NCI-H1092 treated with DMSO at 0.1 percent for 48 hours (cell line): ENCODE measurements at places on chromosomes 11 and 22.

- DNase-seq = no peak
Observed at GRCh38 chr11:92284558-92284957, 59.9 kb downstream of the FAT3 start.

DNA sequence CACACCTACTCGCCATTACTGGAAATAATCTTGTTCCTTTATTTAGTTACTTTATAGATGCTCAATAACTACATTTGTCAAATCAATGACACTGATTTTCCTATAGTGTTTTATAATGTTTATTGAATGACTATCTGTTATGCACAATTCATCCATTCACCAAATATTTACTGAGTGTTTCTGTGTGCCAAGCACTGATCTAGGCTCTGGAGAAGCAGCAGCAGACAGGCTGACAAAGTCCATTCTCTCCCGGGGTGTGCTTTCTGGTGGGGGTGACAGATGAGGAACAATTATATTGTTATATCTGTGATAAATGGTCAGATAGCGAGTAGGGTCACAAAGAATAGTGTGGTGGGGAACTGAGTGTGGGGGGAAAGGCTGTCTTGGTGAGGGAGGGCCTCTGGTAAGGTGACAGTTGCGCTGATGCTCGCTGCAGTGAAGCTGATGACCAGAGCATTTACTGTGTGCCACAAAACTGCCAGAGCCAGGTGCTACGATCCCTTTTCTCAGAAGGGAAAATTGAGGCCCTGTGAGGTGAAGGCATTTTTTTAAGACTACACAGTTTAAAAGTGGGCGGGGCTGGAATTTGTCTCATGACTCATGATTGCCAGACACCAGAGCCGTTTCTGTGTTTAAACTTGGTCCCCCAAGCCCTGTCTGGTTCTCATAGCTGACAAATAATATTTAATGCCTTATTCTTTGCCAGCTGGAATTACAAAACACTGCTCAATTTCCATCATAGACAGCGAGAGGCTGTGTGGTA, 10.2 kb downstream of the PACS1 start:
- no peak for DNase-seq

GRCh38 chr11:104361975-104362374, 198.0 kb upstream of the PDGFD start:
- DNase-seq = no peak

- no peak for DNase-seq
Observed at GRCh38 chr11:48011102-48011797, 30.9 kb downstream of the PTPRJ start.
